Left forelimb (tissue), 1 donor: ENCODE measurements at places on chromosomes 5 and 9.

GRCh38 chr5:78472469-78473106, 112.2 kb downstream of the SCAMP1 start:
- DNase-seq: no peak

- no peak for DNase-seq
Measured at GRCh38 chr9:128280084-128280622, 4.1 kb downstream of the SWI5 start.

DNA sequence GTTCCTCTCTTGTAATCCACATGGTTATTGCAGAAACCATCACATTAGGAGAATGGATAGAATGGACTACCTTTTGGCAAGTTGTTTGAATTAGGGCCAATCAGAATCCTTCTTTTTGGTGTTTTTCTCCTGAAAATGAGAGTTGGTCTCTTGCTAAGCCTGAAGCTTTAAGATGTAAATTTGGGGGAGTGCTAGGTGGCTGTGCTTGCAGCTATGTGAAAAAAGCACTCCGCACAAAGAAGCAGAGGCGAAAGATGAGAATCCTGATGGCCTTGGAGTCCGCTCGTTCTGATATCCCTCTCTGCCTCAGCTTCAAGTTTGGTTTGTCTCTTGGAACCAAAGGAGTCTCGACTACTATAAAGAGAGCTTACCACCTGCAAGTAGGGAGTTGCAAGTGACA, 63.6 kb downstream of the INIP start:
- no peak for DNase-seq

GRCh38 chr5:6733411-6734242, 20.4 kb downstream of the TENT4A start:
- DNase-seq: no peak
